ENCODE measurements at places on chromosomes 3 and 15.

- DNase-seq: no peak
Measured at GRCh38 chr3:129504471-129505100, 23.9 kb upstream of the RHO start.

GRCh38 chr3:34351882-34352777 is 553.7 kb downstream of the PDCD6IP start:
- DNase-seq: no peak

GRCh38 chr3:44100298-44100695 is 141.4 kb upstream of the TOPAZ1 start:
- no peak for DNase-seq

GRCh38 chr15:49096090-49096750 is 50.0 kb upstream of the SECISBP2L start:
- DNase-seq: no peak

- no peak for DNase-seq
Measured at GRCh38 chr3:20682573-20682972, 496.6 kb upstream of the SGO1 start.

DNA sequence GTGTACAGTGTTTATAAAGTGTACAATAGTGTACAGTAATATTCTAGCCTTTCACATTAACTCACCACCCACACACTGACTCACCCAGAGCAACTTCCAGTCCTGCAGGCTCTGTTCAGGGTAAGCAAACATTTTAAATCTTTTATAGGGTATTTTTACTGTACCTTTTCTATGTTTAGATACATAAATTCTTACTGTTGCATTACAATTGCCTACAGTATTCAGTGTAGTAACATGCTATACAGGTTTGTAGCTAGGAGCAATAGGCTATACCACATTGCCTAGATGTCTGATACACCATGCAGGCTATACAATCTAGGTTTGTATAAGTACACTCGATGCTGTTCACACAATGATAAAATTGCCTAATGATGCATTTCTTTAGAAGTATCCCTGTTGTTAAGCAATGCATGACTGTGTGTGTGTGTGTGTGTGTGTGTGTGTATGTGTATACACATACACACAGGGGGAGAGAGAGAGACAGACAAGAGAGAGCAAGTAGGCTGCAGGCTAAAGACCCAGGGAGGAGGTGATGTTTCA is 72.5 kb upstream of the PRR23C start:
- DNase-seq: peak; percentile 39

DNA sequence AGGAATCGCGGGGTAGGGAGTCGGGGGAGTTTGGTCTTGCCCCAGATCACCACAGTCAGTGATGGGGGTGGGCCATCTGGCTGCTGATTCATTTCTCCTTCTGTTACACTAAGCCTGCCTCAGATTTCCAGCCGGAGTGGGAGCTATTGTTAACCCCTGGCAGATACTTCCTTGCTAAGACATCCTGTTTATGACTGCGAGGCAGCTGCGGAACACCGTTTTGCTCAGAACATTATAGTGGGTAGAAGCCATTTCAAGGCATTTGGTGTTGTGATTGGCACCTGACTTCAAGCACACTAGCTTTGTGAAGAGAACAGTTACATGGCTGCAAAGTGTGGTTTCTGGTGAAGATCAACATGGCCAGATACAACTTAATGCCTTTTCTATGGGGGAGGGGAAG is 73.8 kb downstream of the FLNB start:
- no peak for DNase-seq

GRCh38 chr3:188559072-188559429 is 405.1 kb downstream of the LPP start:
- DNase-seq: no peak

GRCh38 chr15:39672184-39672583 is 91.3 kb downstream of the THBS1 start:
- no peak for DNase-seq

GRCh38 chr15:68445351-68445750 is 13.4 kb upstream of the ITGA11 start:
- DNase-seq: no peak

GRCh38 chr3:140753865-140754754 is 76.2 kb downstream of the TRIM42 start:
- DNase-seq: peak; percentile 83

DNA sequence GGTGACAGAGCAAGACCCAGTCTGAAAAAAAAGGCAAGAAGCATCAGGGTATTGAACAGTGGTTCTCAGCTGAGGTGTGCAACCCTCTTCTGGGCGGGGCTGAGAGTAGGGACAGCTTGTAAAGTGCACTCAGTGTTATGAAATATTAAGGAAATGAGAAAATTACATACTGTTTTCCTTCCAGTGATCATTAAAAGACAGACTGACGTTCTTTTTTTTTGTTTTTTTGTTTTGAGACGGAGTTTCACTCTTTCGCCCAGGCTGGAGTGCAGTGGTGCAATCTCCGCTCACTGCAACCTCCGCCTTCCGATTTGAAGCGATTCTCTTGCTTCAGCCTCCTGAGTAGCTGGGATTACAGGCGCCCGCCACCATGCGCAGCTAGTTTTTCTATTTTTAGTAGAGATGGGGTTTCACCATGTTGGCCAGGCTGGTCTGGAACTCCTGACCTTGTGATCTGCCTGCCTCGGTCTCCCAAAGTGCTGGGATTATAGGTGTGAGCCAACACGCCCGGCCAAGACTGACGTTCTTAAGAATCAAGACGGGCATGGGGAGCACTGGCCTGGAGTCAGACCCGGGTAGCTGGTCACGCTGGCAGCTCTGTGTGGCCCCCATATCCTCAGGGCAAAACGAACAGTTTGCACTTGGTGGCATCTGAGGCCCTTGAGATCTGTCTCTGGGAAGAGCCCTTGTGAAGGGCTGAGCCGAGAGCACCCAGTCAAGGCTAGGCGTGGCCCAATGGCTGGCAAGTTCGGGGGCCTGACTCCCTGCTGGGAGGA is 11.4 kb downstream of the MAN2A2 start:
- DNase-seq: no peak

DNA sequence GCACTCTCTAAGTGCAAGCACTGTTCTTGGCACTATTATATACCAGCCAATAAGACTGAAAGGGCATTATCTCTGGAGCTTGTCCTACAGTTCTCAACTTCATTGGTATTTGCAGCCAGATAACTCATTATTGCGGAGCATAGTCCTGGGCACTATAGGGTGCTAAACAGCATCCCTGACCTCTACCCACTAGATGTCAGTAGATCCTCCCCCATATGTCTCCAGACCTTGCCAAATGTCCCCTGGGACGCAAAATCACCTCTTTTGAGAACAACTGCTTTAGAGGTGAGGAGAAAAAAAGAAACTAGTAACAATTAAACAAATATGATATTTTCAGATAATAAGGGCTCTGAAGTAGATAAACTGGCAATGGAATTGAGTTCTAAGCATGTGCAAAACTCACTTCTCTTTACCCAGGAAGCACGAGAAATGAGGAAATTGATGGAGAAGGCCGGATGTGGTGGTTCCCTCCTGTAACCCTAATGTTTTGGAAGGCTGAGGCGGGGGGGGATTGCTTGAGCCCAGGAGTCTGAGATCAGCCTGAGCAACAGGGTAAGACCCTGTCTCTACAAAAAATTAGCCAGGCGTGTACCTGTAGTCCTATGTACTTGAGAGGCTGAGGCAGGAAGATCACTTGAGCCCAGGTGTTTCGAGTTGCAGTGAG is 61.4 kb downstream of the FRMD4B start:
- no peak for DNase-seq

- DNase-seq: peak; percentile 53
Measured at GRCh38 chr3:45978006-45978761, 17.4 kb downstream of the FYCO1 start.

GRCh38 chr15:28265334-28266019 is 56.5 kb downstream of the HERC2 start:
- no peak for DNase-seq

- DNase-seq: no peak
Measured at GRCh38 chr3:37762698-37763097, 99.0 kb upstream of the CTDSPL start.

DNA sequence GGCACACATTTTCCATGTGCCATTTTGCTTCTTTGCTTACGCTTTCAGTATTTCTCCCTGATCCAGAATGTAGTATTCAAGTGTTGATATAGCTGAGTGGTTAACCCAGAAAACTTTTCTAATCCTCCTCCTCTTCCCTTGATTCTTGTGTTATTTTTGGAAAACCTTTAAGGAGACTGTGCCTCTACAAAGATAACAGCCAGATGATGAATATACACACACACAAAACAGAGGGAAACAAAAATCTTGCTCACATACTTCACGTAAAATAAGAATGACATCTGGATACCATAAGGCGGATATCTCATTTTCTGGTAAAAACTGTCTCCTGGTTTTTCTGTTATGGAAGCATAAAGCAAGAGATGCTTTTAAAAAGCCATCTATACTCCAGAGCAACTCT is 295.8 kb upstream of the THBS1 start:
- DNase-seq: no peak

- DNase-seq: no peak
Measured at GRCh38 chr3:184710870-184711492, 883 bp downstream of the MAGEF1 start.

DNA sequence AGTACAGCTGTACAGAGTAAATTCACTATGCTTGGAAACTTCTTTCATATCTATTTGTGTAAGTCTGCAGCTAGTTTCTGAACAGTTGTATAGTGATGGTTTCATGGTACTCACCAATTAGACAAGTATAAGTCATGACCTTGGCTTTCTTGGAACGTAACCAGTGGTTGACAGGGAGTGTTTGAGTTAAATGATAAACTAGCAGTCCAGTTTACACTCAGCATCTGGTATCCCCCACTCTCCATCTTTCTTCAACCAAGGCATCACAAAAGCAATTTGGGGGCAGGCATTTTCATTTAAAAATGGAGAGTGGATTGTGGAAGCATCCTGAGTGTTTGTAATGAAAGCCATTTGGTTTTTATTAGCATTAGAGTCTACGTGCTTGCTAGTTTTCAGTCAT is 26.0 kb downstream of the MME start:
- DNase-seq: no peak

DNA sequence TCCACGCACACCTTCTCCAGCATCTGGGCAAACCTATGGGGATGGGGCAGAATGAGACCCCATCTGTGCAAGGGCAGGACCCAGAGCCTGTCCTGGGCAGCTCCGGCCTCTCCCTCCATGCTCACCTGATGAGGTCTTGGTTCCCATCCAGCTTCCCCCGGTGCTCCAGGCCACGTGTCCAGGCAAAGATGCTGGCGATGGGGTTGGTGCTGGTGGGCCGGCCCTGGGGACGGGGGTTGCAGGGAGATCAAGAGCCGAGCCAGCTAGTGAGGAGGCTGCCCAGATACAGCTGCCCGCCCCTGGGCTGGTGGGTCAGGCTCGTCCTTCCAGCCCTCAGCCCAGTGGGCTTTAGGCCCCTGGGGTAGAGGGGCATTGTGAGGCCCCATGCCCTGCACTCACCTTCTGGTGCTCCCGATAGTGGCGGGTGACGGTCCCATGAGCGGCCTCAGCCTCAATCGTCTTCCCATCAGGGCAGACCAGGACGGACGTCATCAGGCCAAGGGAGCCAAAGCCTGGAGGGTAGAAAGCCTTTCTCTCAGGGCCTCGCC is 17.3 kb downstream of the IDH2 start:
- no peak for DNase-seq

- DNase-seq: no peak
Measured at GRCh38 chr3:190865419-190865818, 2.9 kb upstream of the GMNC start.

DNA sequence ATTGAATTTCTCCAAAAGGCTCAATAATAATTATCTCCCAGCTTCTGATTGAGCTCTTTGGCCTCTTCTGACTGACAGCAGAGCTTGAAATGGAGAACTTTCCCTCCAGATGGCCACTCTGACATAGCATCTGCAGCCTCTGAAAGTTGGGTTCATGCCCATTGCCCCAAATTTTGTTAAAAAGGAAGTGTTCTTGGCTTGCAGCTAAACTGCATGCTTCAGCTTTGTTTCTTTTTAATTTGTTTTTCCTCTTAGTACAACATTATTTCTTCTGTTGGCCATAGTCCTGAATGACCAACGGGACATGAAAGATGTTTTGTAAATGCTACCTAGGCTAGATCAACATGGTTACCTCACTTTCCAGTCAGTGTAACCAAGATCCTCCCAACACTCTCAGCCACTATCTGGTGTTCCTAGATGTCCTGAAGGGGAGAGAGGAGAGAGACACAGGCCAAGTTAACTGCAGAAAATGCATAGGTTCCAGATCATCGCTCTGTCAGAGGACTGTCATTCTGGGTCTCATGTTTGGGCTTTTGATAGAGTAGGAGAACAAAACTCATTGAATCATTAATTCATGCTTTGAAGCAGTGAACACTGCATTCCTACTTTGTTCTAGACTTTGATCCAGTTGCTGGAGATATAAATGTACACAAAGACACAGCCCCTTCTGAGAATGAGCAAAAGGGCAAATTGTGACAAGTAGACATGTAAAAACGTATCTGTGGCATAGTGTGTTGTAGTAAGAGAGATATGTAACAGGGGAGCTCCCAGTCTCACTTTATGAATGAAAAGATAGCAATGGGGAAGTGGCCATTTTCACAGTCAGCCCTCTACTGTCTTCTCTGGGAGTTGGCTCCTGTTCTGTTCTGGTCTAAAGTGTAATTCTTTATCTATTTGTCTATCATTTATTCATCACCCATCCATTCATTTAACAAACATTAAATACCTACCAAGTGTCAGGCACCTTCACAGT is 156.2 kb downstream of the ZNF621 start:
- DNase-seq: no peak

DNA sequence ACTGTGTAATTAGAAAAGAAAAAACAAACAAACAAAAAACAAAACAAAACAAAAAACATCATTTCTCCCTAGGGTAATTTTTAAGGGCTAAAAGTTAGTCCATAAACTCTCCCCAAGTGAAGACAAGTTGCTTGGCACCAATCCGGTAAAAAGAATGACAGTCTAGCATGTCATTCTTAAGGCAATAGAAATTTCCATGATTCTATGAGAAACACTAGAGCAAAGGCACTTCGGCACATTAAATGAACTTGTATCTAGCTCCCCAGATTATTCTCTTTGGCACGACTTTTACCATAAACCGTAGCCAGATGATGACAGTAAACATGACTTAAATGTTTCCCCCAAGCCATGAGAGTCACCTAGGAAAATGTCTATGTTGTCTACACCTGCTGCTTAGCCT is 10.1 kb downstream of the COL8A1 start:
- DNase-seq: no peak

DNA sequence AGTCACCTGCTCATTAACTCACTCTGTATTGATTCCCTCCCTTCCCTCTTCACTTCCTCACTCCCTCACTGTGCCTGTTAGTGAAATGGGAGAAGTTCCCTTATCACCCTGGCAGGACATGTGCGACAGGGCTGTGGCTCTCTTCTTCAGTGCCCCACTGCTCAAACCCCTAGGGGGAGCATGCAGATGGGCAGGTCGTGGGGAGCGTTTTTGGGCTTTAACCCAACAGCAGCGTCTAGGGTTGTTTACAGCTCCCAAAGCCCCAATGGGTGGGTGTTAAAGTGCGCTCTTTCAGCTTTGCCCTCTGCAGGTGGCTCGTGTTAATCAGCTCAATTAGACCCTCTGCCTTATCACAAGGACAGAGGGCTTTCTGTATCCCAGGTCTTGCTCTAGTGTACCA is 447.8 kb upstream of the PROK2 start:
- DNase-seq: no peak

- peak; percentile 10 for DNase-seq
Measured at GRCh38 chr3:63791974-63792373, 27.1 kb upstream of the C3orf49 start.

GRCh38 chr15:36948982-36949381 is 151.4 kb downstream of the MEIS2 start:
- no peak for DNase-seq

- DNase-seq: no peak
Measured at GRCh38 chr3:46693038-46693891, at the start of gene ALS2CL. ALS2CL (minus strand) TSS chr3:46693679; CDS start chr3:46689440, 4,239 bp downstream.

Measured in epithelial cell of prostate (primary cell).